ENCODE measurements at places on chromosomes 11 and 22.
A peak's percentile ranks its signal among the peaks of the same experiment; 100 is the strongest.

GRCh38 chr22:21669026-21669425 is 3.2 kb downstream of the PPIL2 start:
- no peak for DNase-seq

DNA sequence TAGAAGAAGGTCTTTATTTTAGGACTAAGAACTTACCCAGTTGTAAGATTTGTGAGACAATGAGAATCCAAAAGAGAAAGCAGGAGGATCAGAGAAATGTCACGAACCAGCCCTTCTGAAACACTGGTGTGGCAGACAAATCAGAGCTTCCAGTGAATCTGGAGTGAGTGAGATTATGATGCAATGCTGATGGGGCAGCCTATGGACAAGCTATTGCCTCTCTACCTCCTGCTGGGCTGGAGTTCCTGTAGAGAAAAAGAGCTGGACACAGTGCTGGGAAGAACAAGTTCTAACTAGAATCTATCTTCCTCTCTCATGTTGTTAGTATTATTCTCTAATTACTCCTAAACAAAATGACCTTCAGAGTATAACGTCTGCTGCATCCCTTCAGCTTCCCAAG is 12.0 kb upstream of the ANO3 start:
- DNase-seq: no peak

DNA sequence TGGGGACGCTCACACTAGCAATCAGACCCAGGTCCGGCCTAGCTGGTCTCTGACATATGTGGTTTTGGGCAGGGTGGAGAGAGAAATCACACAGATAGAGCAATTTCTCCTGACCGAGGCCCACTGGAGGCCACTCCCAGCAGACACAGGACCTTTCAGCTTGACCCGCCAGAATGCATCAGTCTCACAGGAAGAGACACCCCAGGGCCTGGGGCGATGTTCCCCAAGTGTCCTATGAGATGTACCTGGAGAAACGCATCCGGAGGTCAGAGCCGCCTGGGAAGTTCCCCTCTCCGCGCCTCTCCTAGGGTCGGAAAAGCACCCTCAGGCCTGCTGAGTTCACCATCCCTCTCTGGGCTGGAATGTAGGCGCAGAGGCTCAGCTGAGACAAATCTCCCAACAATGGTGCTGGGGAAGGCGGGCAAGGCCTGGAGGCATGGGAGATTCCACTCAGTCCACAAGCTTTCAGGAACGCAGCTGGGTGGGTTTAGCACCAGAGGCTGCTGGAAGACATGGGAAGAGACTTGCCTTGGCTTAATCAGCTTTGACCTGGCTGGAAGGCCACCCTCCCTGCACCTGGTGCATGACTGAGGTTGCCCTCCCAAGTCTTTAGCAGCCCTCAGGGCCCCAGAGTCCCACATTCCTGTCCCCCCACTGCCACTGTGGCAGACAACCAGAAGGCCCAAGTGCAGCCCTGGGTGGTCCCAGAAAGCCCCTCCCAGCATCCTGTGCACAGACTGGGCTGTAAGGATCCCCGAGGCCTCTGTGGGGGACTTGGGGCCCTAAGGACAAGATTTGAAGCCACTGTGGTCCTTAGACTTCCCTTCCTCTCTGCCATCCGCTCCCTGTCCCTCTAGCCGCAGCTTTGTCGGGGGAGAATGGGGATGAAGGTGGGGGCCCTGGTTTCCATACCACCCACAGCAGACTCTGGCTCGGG is 57.5 kb downstream of the RTL6 start:
- DNase-seq: no peak

DNA sequence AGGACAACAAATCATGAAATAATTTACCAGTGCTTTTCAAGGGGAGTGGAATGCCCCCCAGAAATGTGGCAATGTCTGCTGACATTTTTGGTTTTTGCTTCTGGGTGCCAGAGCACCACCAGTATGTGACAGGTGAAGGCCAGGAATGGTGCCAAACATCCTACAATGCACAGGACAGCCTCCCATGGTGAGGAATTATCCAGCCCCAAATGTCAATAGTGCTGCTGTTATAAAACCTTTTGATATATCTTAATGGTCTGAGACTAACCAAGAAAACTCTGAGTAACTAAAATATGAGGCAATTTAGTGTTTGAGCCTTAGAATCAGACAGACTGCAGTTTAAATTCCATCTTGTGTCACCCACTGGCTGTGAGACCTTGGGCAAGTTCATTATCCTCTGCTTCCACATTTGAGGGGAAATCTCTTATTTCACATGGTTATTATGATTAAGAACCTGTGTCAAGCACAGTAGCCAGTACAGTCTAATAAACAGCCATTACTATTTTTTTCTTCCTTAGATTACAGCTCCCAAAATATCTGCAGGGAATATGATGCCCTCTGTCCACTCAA is 69.5 kb downstream of the AMBRA1 start:
- peak; percentile 36 for DNase-seq

DNA sequence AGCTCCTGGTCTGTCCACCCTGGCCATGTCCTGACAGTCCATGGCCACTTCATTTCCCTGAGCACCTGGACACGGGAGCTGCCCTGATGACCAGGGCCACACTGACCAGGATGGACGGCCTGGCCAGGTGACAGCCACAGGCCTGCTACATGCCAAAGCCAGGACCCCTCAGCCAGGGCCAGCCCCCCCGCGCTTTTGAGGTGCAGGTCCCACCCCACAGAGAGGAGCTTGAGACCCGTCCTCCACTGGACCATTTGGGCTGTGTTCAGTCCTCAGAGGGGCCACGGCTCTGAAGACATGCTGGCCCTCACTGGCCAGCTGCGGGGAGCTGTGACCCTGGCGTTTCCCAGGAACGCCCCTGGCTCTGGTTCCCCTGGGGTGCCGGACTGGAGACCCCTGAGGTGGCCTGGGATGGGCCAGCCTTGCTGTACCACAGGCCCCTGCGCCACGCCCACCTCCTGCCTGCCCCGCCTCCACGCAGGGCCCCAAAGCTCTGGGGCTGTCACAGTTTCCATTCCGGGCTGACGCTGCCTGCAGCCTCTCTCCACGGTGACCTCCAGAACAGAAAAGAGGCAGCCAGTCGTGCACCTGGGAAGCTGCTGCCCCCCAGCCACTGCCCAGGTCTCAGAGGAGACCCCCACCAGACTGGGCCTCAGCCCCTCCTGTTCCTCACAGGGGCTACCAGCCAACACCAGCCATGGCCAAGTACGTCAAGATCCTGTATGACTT is 18.2 kb downstream of the EPS8L2 start:
- DNase-seq: no peak

DNA sequence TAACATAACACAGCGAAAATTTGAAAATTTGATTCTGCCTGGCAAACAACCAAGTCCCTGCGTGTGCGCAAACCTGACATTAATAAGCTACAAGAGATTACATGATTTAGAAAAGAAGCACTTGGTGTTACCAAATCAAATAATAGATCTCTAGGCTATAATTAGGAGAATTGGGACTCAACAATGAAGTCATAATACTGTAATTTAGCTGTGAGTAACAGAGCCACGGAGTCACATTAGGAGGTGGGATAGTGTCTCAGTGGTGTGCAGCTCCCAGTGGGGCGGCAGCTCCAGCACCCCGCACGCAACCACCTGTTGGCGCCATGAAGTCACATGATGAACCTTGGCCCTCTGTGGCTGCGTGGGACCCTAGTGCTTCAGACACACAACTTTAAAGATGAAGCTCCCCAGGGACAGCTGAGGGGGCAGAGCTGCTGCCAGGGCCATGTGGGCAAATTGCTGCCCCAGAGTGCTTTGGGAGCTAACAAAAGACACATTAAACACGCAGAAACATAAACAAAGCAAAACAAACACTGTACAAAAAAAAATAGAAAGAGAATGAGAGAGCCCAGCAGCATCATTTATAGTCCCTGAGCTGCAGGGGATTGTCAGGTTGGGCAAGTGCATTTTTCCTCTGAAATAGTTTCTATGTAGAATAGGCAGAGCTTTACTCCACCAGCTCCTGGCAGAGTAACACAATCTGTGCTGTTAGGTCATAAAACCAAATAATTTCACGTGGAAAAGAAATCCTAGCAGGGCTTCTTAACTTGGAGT is 605.6 kb downstream of the SOX6 start:
- no peak for DNase-seq

GRCh38 chr11:9748361-9748970 is 84.6 kb downstream of the SWAP70 start:
- DNase-seq: peak; percentile 84

- peak; percentile 60 for DNase-seq
These were observed 2.2 kb upstream of the VPS11 start for GRCh38 chr11:119065369-119065768.

DNA sequence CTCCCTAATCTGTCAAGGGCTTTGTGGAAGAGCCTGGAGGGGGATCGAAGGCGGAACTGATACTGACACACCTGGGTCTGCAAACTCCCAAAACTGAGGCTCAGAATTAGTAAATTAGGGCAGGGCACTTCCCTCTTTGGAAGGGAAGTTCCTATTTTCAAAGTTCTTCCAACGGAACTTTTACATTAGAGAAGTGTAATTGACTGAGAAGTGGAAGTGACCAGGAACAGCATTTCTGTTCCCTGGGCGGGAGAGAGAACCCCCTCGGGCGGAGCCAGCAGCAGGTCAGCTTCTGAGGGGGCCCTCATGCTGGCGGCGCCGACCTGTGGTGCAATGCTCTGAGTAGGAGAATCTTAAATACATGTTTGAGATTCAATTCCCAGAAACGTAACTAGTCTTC is 1.1 kb upstream of the CBL start:
- peak; percentile 79 for DNase-seq

DNA sequence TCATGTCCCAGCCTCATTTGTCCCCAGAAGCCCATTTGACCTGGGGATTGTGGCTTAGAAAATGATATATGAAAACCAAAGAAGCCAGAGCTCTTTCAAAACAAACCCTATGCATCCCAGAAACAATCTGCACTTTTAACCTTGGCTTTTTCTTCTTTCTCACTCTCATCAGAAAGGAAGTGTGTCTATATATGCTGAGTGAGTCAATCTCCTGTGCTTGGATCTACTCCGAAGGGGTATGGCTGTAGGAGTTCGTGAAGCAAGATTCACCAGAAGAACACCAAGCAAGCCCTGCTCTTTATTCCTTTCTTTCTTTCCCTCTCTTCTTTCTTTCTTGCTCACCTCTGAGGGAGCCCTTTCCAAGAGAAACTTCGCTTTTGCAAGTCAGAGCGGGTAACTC is 636 bp downstream of the PAMR1 start:
- DNase-seq: no peak

DNA sequence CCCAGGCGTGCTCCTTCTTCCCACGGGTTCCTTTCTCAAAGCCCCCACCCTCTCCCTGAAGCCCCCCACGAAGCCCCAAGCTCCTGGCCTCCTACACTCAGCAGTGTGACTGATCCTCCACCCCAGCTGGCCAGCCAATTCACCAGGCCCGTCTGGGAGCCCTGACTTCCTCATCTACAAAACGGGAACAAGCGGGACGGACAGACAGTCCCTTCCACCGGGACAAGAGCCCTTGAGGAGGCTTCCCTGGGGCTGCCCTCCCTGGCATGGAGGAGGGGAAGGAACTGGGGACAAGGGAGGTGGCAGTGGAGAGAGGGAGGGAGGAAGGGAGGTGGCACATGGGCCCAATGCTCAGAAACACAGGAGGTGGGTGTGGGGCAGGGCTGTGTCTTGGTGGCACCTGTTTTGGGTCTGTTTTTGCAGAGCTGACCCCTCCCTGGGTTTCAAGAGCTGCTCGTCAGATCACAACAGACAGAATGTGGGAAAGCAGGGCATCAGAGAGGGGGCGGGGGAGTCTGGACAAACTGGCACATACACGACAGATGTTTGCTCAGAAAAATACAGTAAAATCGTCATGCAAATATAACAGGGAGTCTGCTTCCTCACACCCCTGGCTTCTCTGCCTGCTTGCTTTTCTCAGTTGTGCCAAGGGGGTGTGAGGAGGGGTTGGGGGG is 56.8 kb downstream of the ELFN2 start:
- peak; percentile 87 for DNase-seq

- DNase-seq: peak; percentile 95
These were observed 11.4 kb downstream of the ETS1 start for GRCh38 chr11:128575961-128576350.

GRCh38 chr11:59263225-59263894 is 50.6 kb upstream of the MPEG1 start:
- DNase-seq: no peak

DNA sequence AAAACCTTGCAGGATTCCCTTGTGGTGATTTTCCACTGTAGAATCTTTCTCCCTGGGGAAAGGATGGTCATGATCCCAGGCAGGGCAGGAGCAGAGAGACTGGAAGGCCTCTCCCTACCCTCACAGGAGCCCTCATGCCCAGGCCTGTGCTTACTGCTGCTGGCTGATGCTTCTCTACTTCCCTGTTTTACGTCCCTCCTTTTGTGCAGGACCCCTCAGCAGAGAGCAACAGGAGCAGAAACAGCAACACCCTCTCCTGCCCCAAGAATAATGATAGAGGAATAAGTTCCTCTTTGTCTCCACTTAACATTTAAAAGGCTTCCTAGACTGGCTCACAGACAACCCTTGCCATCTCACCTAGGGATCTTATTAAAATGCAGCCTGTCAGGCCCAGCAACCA is 3.6 kb downstream of the ISX start:
- DNase-seq: no peak

DNA sequence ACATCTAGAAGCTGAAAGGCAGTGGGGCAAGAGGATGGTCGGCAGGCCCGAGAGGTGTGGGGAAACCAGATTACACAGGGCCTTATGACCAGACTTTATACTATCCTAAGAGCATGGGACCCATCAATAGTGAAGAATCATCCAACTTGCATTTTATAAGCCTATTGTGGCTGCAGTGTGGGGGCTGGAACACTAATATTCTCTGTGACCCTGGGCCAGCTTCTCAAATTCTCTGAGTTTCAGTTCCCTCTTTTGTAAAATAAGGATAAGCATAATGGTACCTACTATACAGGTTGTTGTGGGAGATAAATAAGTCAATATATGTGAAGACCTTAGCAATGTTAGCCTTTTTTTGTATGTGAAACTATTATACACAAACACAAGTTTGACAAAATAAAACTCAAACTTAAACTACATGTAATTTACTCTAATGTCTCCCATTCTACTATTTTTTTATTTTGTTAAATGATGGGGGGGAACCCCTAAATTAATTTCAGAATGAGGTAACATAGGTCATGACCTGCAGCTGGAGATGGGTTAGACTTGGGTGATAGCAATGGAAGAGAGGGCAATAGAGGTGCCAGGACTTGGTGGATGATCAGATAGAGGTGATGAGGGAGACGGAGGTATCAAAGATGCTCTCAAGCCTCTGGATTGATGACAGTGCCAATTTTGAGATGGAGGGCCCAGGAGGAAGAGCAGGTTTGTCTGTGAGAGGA is 30.1 kb downstream of the SMCO4 start:
- peak; percentile 19 for DNase-seq

- peak; percentile 66 for DNase-seq
These were observed 33.2 kb upstream of the CAVIN3 start for GRCh38 chr11:6353367-6353987.

Measured in suppressor macrophage treated with lipopolysaccharide for 1 hour (primary cell).